GM12892 (cell line): ENCODE measurements at places on chromosomes 3 and 15.
A peak's percentile ranks its signal among the peaks of the same experiment; 100 is the strongest.

GRCh38 chr15:81023483-81024264, 23.0 kb downstream of the TLNRD1 start:
- DNase-seq = peak; percentile 29

GRCh38 chr3:8972639-8973038, 9.4 kb upstream of the RAD18 start:
- DNase-seq = no peak

DNA sequence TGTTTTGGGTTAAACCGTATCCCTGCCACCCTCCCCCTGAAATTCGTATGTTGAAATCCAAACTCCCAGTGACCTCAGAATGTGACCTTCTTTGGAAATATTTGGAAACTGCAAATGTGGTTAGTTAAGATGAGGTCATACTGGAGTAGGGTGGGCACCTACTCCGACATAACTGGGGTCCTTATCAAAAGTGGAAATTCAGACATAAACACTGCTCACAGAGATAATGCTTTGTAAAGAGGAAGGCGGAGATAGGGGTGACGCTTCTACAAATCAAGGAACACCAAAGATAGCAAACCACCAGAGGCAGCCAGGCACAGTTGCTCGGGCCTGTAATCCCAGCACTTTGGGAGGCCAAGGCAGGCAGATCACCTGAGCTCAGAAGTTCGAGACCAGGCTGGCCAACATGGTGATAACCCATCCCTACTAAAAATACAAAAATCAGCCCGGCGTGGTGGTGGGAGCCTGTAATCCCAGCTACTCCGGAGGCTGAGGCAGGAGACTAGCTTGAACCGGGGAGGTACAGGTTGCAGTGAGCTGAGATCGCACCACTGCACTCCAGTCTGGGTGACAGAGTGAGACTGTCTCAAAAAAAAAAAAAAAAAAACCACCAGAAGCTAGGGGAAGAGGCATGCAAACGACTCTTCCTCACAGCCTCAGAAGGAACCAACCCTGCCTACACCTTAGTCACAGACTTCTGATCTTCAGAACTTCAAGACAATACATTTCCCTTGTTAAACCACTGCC, 51.1 kb upstream of the CHD2 start:
- DNase-seq = peak; percentile 29

- DNase-seq = no peak
These were observed 66.1 kb downstream of the FBLN2 start for GRCh38 chr3:13615019-13615528.

- DNase-seq = no peak
These were observed 25.1 kb downstream of the SYNPR start for GRCh38 chr3:63303238-63303637.

GRCh38 chr3:171453180-171453886, 6.9 kb downstream of the TNIK start:
- no peak for DNase-seq

GRCh38 chr3:149085828-149086231, 503 bp downstream of the HLTF start:
- no peak for DNase-seq

DNA sequence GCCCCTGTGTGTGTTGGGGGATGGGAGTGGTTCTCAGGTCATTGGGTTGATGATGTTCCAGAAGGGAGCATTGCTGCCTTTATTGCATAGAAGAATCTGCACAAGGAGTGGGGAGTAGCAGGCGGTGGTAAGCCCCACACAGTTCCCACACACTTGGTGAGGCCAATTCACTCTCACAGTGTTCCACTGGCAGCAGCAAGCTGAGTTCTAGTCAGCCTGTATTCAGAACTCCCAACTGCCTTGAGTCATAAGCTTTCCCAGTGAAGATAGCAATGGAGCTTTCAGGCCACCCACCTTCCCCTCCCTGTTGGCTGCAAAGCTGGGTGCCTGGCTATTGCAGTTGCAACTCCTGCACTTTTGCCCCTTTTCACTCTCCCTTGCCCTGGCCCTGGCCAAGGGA, 181.1 kb upstream of the RBMS3 start:
- DNase-seq = no peak

- no peak for DNase-seq
These were observed 563.6 kb downstream of the NAALADL2 start for GRCh38 chr3:175422744-175423143.

DNA sequence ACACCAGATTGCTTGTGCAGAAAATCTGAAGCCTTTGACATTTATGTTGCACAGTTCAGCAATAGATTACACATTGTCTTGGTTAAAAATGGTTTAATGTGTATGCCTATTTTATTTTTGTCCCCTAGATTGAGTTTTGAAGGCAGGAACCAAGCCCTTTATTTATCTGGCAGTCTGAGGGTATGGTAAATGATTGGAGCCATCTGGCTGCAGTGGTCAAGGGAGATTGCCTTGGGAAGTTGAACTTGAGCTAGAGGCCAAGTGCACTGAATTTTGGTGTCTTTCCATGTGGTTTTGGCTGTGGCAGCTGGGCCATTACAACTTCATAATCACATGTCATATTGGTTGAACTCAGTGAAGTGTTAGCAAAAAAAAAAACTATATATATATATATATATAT, 248.7 kb upstream of the C2CD4B start:
- DNase-seq = no peak

- DNase-seq = no peak
These were observed 78.6 kb upstream of the PFN2 start for GRCh38 chr3:150049317-150049716.

- DNase-seq = no peak
These were observed 14.6 kb upstream of the GRIP2 start for GRCh38 chr3:14554715-14555114.

- no peak for DNase-seq
These were observed 391.5 kb upstream of the CCDC54 start for GRCh38 chr3:106985721-106986120.

GRCh38 chr15:50808728-50809127, 43.2 kb upstream of the SPPL2A start:
- DNase-seq = no peak

DNA sequence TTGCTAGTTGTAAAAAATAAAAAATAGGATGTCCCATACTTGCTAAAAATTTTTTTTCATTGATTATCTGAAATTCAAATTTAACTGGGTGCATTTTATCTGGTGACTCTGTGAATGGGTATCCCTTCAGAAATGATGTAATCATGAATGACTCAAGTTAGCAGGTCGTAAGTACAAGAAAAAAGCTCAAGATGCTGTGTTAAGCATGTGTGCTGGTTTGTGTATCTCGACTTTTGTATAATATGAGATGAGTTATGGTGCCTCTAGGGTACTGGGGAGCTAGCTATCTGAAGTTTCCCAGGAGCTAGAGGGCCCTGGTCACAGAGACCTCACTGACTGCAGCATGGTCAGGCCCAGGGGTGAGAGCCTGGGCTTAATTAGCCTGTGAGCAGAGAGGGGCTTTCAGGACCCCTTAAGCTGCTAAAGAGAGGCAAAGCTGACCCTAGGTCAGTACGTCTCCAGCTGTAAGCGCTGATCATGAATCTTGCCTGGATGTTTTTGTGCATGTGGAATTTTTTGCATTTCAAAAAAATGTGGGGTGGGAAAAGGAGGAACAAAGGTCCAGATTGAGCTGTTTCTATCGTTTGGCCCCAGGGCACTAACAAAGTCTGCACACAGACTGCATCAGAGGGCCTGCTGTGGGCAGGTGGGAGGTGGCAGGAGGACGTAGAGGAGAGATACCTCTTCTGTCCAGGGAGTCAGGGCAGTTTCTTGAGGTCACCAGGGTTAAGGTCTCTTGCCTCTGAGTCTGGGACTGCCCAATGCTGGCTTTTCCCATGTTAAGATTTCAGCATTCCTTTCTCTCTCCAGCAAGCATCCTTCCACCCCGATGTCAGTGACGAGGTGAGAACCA, 233.2 kb upstream of the TPM1 start:
- no peak for DNase-seq

DNA sequence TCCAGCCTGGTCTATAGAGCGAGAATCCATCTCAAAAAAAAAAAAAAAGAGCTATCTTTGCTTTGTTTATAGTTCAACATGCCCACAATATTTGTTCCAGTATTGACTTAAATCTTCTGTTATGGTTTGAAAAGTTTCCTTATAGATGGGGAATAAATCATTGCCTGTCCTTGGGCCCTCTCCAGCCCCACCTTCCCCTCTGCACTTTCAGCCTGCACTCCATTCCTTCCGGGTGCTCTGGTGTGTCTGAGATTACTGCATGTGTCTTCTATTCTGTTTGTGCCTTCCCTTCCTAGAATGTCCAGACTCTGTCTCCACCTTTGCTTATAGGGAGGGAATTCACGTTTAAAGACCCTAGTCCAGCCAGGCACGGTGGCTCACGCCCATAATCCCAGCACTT, 25.2 kb upstream of the GPX1 start:
- no peak for DNase-seq

GRCh38 chr3:144590854-144591253, 619.2 kb downstream of the DIPK2A start:
- DNase-seq = no peak

DNA sequence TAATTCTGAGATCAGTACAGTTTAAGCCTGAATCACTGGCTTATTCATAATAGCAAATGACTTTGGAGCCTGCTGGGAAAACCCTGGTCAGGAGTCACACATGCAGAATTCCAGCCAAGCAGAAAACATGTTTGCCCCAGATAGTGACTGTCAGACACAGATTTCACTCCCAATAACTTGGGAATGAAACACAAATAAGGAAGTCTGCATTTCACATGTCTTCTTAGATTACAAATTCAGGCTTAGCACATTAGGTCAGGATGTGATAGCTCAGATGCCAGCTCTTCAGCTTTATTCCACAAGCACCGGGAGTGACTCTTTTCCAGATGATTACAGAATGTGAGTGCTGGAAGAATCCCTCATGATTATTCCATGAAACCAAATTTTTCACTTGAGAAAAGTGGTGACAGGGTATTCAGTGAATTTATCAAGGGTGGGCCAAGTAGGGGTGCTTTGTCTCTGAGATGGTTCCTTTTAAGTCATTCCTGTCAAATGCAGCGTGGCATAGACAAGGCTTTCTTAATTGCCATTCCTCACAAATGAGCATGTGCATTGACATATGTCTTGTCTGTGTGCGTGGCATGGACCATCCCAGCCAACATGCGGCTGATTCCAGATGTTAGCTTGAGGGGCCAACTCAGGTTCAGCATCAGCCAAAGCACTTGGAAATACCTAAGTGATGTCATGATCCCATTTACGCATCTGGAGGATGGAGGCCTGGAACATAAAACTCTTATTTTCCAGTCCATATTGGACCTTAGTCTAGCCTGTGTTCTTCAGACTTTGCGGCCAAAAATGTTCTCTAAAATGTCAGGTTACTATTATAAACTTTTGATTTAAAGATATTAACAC, 191.0 kb downstream of the EPHB1 start:
- DNase-seq = no peak

- DNase-seq = no peak
These were observed 24.0 kb upstream of the RAD18 start for GRCh38 chr3:8987226-8987625.

DNA sequence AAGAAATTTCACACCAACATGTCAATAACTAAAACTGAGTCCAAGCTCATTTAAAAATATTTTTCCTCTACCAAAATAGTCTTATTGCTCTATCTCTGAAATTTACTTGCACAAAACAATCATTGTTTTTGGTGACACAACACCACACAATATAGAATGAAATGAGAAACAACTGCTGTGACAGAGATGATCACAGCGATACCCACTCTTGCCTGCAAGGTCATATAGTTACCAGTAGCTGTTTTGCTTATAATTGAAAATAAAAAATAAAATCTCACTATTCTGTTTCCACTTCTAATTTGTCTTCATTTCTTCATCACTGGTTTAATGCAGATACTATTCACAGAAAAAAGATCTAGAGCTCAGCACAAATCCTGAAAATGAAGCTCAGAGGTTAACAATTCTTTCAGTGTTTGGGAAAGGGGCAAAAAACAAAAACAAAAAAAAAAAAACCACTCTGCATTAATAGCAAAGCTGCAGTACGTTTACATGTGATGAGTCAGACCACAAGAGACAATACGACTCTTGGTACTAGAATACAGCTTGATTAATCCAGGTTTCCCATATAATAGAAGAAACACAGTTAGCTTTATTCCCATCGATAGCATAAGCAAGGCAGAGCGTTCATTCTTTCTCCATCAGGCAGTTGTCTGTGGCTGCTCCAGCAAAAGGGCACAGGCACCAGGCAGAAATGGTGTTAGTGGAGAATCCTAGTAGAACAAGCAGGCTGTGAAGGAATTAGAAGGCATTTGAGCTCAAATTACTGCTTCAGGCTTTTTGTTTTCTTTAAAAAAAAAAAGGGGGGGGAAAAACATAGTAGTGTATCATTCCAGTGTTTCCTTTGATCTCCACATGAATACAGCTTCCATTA, 773 bp downstream of the ANKRD28 start:
- DNase-seq = no peak

DNA sequence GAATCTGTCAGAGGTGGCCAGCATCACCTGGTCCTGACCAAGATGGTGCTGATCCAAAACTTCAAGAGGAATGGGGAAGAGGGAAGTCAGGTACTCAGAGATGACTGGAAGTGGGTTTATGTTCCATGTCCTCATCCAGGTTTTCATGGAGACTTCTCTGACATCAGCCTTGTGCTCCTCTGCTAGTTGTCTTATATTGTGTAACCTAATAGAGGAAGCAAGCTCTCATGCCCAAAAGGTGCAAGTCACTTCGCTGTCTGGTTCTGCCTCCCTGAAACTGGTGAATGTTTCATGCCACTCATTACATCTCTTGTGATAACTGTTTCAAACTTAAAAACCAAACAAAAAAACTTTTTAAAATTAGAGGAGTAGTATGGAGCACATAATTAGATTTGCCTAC, 127.2 kb upstream of the MANF start:
- DNase-seq = no peak

GRCh38 chr15:77748078-77749064, 115.7 kb upstream of the LINGO1 start:
- DNase-seq = no peak

- no peak for DNase-seq
These were observed 36.7 kb upstream of the ZBTB38 start for GRCh38 chr3:141331377-141332318.

DNA sequence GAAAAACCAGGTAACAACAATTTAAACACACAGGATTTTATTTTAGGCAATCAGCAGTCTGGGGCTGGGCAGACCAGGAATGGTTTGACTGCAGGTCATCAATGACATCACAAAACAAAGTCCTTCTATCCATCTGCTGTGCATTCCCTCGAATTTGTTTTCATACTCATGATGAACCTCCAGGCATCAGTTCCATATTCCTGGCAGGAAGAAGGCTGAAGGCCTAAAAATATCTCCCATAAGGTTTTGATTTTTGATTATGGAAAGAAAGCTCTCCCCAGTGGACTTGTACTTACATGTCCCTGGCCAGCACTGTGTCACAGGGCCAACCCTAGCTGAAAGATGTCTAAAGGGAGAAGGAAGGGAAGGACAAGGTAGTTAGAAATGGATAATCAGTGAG, 107.4 kb downstream of the PEAK1 start:
- no peak for DNase-seq

DNA sequence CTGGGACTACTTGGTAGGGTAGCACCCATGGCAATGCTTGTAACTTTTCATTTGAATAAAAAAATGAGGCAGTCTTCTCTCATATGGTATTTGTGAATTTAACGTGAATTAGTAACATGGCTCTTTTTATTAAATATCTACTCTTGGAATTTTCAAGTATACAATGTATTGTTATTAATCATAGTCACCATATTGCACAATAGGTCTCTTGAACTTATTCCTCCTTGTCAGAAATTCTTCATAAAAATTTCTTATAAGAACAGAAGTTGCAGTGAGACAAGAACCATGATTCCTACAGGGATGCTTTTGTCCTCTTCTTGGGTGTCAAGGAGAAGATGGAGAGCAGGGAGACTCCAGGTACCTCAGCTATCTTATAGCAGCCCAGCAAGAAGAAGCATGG, 203.8 kb upstream of the FEZF2 start:
- no peak for DNase-seq
